Activated CD8-positive, alpha-beta memory T cell treated with anti-CD3 and anti-CD28 coated beads, Interleukin-2, amount 50 U/mL, for 4 hours (primary cell): ENCODE measurements at places on chromosomes 2 and 18.

GRCh38 chr2:234076451-234076850 lies 25.9 kb downstream of the SPP2 start:
- DNase-seq: no peak

- DNase-seq: no peak
Observed at GRCh38 chr2:54528311-54528955, 72.3 kb downstream of the SPTBN1 start.

DNA sequence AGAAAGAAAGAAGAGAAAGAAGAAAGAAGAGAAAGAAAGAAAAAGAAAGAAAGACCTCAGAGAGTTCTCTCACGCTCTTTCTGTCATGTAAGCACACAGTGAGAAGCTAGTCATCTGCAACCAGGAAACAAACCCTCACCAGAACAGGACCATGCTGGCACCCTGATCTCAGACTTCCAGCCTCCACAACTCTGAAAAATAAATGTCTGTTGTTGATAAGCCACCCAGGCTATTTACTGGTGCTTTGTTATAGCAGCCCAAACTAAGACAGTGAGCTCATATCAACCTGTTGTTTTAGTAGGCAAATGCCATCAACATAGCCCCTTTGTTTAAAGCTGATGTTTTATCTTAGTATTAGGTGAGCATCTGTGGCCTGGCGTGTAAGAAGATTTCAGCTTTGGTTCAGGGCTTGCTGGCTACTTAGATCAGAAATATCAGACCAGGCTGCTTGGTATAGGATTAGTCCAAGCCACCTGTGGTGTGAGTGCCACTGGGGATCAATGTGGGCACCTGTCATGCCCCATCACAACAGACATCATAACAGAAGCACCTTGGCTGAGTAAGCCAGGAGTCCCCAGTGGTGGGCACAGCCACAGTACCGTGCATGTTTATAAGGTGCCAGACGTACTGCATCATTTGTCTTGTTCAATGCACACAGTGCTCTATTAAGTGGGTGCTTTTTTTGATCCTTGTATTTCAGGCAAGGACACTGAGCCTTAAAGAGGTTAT lies 94.4 kb downstream of the LBH start:
- no peak for DNase-seq

DNA sequence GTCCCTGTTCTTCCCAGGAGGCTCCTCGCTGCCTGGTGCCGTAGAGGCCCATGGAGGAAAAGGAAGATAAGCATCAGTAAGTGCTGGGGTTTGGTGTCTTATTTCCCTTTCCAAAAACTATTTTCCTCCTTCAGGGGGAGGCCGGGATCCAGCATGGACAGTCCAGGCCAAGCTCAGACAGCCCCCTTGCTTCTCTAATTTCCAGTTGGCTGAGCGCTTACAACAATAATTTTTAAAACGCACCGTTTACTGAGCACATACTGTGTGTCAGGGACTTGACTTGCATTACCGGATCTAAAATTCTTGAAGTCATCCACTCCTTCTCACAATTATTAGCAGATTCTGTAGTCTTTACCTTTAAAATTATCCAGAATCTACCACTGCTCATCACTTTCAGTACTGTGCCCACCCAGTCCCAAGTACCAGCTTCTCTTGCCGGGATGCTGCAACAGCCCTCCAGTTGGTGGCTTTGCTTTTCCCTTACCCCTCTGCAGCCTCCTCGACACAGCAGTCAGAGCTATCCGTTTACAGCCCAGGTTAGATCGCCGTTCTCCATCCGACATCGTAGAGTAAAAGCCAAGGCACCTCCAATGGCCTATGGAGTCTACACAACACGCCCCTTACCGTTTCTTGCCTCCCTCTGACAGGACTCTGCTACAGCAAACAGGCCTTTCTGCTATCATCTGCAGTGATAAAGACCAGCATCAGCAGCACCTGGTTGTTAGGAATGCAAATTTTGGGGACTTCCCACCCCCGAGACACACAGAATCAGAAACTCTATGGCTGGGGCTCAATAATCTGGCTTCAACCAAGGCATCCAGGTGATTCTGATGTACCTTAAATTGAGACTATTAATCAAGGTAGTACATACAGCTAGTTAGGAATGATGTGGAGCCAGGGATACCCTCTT lies 75.2 kb upstream of the TSPYL6 start:
- no peak for DNase-seq

- DNase-seq: no peak
Observed at GRCh38 chr2:20107352-20107751, 55.9 kb upstream of the LAPTM4A start.

- no peak for DNase-seq
Observed at GRCh38 chr2:222926915-222927314, 66.1 kb downstream of the ACSL3 start.

DNA sequence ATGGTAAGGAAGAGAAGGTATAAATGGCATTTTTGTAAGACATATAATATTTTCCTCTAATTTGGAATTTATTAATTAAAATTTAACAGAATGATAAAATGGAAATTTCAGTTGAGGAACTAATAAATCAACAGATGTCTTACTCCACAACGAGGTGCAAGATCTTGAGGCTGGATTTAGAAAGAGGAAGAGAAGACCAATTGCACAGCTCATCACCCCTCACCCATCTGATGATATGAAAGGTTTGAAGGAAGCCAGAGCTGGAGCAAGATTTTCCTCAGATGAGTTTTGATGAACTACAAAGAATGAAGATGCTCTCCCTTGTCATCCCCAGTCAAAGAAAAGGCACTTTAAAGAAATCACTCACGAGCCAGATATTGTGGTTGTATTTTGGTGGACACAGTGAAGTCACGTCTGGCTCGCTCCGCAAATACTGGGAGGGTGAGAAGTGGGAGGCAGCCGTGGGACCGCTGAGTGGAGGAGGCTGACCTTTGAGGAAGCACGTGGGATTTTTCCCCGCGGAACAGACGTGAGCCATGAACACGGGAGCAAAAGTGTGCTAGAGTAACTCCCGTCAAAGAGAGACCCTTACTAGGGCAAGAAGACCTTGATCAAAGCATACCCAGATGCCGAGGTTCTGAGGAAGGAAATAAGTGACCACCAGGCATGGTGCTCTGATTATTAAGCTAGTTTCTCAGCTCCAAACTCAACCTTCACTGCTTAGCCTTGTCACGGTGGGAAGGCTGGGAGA lies 511.4 kb downstream of the RNF144A start:
- DNase-seq: no peak

DNA sequence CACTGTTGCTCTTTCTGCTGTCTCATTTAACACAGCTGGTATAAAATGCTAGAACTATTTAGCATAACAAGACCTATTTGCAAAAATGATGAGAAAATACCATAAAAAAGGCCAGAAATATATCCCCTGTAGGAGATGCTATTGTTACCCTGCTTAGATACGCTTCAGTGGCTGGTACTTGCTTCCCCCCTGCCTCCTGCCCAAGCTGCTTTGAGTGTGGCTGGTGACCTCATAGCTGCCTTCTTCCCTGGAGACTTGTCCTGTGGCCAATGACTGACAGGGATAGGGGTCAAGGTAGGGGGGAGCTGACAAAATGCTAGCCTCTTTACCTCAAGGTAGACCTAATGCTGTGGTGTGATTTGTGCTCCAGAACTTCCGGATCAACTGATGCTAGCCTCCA lies 150.2 kb upstream of the ZEB2 start:
- no peak for DNase-seq

GRCh38 chr2:42934580-42935186 lies 142.3 kb upstream of the HAAO start:
- DNase-seq: no peak

DNA sequence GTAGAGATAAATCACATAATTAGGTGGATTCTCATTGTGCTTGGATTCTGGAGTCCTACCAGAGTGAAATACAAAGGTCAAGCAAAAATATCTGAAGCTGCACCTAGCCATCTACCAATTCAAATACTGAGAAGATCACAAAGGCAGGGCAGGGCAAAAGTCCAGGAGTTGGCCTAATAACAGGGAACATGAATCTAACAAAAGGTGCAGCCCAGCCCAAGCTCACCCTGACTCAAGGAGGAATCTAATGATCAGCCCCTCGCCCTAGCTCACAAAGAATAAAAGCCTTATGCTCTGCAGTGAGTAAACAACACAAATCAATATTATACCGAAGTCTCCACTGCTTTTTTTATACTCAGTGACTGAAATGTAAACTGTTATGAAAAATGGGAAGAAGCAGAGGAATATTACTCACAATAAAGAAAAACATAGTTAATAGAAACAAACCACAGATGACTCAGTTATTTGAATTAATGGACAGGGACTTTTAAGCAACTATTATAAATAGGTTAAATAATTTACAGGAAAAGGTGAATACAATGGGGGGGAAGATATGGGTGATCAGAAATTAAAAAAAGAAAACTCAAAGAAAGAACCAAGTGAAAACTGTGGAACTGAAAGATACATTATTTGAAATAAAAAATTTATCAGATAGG lies 49.5 kb downstream of the ANTXR1 start:
- DNase-seq: no peak

DNA sequence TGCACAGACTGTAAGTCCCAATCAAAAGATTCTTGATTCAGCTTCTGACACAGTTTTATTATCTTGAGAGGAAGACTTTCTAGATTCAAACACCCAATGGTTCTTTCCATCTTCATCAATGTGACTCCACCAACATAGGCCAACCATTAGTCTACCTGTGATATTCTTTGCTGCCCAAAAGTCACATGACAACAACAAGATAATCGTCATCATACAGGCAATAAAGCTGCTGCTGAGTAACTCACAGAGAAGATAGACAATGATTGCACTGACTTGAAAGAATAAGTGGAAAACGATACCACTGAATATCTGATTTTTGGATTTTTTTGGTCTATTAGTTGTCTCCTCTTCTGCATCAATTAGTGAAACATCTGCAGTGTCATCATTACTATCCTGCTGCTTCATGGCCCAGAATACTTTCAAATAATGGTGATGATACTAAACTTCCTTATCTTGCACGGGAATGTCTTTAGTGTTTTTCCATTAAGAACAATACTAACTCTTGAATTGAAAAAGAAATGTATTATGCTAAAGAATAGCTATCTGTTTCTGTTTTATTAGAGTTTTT lies 19.5 kb downstream of the M1AP start:
- no peak for DNase-seq

GRCh38 chr2:11038641-11039040 lies 116.6 kb upstream of the SLC66A3 start:
- no peak for DNase-seq

DNA sequence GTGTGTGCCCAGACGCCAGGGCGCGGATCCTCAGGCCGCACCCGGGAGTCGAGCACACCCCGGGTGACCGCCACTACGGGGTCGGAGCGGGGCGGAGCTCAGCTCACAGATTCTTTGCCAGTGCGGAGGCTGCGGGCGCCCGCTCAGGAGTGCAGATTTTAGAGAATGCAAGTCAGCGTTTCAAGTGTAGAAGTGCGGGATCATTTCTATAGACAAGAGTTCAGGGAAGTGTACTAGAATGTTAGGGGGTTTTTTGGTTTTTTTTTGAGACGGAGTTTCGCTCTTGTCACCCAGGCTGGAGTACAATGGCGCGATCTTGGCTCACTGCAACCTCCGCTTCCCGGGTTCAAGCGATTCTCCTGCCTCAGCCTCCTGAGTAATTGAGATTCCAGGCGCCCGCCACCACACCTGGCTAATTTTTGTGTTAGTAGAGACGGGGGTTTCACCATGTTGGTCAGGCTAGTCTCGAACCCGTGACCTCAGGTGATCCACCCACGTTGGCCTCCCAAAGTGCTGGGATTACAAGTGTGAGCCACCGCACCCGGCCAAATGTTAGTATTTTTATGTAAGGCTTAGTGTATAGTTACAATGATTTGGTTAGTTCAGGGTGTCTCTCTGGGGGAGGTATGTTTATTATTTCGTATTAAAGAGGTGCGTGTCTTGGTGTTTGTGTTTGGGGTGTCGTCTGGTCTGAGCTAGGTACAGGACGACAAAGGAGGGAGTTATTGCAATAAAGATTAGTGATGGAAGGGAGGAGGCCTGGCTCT lies 619 bp upstream of the FAM168B start:
- DNase-seq: no peak

- DNase-seq: no peak
Observed at GRCh38 chr18:26621161-26622026, 73.0 kb upstream of the KCTD1 start.

DNA sequence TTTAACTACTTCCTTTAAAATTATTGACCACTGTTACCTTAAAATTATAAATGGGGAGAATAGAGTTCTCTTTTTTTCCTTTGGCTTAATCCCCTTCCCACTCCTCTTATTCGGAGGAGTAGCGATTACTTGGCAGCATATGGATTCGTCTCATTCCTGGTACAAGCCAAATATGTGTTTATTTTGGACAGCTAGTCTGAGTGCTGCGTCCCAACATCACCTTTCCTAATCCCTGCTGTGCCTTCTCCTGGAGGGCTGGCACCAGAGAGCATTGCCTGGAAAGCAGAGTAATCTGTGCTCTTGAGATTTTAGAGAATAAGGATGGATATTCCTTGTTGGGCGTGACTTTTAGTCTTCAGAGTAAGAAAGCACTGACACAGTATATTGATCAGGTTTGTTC lies 185.6 kb downstream of the AGAP1 start:
- no peak for DNase-seq

- DNase-seq: no peak
Observed at GRCh38 chr18:79442508-79443221, 46.9 kb downstream of the NFATC1 start.
